Right lung (tissue), 10 donors: ENCODE measurements at places on chromosomes 12 and 14. TPM values are rescaled to one million over a fixed set of nuclear protein-coding genes. Genes with fewer than 3 reads are reported as not detected.
A peak's percentile ranks its signal among the peaks of the same experiment; 100 is the strongest.

- no peak for DNase-seq
Observed at GRCh38 chr14:57227083-57227482, 41.6 kb downstream of the EXOC5 start.

Gene DNAI7
- polyA plus RNA-seq: 5.3 TPM

DNA sequence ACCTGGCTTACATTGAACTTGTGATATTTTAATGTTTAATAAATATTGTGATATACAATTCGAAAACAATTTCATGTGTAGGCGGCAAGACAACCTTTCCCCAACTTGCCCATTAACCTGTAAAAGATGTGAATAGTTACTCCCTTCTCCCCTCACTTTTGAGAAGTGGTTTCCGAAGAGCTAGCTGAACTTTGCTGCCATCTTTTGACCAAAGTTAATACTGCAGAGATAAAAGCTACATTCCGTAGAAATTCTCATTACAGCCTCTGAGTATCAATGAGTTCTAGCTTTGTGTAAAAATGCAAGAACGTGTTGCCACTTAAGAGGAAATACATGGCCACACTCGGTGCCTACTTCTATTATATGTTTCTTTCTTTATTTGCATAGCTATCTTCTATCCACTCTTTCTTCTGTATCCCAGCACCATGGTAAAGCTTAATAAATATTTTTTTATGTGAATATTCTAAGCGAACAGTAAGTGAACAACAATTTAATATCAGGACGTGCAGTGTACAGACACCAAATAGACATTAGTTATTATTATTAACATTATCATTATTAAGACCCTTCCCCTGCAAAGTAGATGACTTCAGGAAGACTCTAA lies 105.1 kb upstream of the TMEM260 start:
- no peak for DNase-seq

Gene CD4
- polyA plus RNA-seq: 88.8 TPM

GRCh38 chr12:67705394-67706370 lies 57.1 kb downstream of the DYRK2 start:
- peak; percentile 59 for DNase-seq

DNA sequence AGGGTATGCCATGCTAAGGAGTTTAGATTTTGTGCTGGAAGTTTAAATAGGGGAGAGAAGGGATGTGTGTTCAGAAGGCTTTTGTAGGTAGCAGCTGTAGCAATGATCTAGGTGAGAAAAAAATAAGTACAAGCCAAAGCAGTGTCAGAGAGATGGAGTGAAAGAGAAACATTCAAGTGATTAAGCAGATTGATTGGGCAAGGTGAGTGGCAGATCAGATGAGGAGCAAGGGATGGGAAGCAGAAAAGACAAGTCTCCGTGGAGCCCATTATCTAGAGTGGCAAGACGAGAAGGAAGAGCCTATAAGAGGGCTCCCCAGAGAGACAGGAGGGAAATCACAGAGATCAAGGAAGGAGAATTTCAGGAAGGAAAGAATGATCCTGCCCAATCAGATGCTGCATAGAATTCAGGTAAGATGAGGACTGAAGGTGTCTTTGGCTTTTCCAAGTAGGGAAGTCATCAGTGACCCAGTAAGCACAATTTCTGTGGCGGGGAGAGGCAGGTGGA lies 133.5 kb downstream of the ETV6 start:
- DNase-seq: no peak

Gene KRT75
- polyA plus RNA-seq: not detected
